8988T (cell line): ENCODE measurements at places on chromosomes 13 and 19.
A peak's percentile ranks its signal among the peaks of the same experiment; 100 is the strongest.

GRCh38 chr13:113832631-113833030, 31.2 kb downstream of the GAS6 start:
- DNase-seq, result no peak

DNA sequence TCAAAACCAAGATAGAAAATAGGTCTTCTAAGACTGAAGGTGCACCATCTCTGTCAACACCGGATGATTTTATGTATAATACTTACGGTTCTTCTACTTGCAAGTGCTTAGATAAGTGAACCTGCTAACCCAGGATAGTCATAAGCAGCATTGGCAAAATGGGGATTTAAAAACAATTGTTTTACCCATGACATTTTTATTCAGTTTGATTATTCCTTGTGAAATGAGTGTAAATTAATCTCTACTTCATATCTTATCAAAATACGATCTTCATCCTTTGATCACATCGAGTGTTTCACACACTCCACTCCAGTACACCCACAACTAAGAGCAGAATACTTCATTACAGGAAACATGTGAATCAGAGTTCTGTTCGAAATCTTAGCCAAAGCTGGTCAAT, 23.0 kb upstream of the MTRF1 start:
- no peak for DNase-seq

DNA sequence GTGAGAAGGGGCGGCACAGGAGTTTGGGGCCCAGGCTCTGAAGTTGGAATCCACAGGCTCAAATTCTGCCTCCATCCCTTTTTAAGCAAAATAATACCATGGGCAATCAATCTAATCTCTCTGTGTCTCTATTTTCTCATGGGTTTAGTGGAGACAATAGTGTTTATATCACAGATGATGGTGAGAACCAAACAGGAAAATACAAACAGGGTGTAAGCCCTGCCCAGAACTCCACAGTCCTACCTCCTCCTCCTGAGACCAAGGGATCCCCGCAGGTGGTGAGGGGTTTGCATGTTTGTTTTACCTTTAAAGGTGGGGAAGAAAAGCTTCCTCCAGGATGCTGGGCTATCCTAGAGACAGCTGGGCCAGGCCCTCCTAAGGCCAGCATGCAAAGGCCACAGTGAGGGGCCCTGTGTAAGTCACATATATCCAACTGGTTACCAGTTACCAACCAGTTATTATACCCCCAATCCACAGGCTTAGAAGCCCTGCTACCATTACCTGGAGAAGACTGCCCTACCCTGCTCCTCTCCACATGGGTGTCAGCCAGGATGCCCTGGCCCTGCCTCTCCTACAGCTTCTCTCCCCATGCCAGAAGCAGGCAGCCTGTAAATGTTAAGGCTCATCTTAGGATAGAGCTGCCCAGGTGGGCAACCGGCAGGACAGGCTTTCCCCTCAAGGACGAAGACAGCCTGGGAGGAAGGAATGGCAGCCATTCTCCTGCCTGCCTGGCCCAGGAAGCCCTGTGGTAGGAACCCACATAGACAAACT, 658.4 kb downstream of the UQCRFS1 start:
- no peak for DNase-seq

DNA sequence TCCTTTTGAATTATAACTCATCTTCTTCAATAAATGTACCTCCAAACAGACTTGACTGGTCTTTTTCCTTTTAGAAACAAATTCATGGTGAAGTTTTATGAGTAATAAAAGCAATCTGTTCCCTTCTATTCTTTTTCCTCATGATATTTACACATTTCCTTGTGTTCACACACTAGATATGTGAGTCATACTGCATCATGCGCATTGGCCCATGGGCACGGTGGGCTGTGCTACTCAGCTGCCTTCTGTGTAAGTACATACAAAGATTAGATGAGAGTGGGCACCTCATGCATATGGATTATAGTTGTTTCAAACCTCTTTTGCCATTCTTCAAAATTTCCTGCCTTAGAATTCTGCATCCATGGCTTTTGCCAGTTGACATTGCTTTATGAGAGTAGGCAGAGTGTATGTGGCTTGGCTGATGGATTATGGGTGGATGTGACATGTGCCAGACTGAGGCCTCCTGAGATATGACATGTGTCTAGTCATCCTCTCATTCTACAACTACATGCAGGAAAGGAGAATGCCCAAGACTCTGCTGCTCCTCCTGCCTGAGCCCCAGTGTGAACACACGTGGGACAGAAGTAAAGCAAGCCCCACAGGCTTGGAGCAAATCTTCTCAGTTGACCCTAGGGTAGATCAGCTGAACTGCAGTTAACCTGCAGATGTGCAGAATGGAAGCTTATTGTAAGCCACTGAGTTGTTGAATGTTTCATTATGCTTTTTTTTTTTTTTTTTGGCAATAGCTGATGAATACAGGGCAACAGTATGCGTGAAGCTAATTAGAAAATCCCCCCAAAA, 109.9 kb downstream of the RBM26 start:
- no peak for DNase-seq

DNA sequence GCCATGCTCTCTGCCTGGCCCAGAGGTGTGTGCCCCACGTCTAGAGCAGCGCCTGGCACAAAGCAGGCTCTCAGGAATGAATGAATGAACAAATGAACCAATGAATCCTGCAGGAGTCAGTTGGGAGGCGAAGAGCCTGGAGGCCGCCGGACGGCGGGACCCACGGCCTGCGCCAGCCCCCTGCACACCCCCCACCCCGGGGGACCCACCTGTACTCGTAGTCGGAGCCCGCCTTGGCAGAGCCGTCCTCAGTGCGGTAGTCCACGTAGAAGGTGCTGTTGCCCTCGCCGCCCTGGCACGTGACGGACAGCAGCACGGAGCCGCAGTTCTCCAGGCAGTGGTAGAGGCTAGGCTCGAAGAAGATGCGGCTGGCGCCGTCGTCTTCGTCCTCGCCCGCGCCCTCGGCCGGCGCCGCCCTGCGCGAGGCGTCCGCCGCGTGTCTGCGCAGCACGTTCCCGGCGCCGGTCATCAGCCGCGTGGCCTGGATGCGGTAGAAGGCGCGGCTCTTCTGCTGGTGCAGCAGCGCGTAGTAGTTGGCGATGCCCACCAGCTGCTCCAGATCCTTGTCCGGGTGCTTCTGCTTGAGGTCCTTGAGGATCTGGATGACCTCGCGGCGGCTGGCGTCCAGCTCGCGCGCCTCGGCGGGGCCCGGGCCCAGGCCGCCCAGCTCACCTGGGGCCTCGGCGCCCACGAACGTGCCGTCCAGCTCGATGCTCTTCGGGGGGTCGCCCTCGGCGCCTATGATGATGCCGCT, 14.8 kb downstream of the SLC8A2 start:
- DNase-seq, result no peak

- DNase-seq, result peak; percentile 26
Measured at GRCh38 chr19:36604656-36605100, 435 bp upstream of the ZNF382 start.

DNA sequence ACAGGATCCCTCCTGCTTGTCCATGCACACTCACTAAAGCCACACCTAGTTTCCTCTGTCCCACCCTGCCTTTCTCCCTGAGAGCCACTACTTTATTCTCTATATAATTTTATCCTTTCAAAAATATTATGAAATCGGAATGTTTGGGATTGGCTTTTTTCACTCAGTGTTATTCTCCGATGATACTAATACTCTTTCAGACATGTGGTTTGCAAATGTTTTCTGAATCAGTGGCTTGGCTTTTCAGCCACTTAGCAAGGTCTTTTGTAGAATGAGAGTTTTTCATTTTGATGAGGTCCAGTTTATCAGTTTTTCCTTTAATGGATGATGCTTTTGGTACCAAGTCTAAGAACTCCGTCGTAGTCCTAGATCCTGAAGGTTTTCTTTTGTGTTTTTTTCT, 11.6 kb downstream of the SPATA13 start:
- DNase-seq, result no peak

DNA sequence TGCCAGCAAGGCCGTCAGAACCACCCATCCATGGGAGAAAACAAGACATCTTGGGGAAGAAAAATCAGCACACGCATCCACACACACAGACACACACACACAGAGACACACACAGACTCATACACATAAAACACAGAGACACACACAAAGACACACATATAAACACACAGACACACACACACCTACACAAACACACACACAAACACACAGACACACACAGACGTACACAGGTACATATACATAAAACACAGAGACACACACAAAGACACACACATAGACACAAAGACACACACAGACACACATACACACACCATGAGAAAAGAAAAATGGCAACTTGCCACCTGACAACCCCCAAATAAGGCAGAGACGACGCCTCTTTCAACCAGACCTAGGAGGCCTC, 40.6 kb downstream of the ZIC5 start:
- no peak for DNase-seq

DNA sequence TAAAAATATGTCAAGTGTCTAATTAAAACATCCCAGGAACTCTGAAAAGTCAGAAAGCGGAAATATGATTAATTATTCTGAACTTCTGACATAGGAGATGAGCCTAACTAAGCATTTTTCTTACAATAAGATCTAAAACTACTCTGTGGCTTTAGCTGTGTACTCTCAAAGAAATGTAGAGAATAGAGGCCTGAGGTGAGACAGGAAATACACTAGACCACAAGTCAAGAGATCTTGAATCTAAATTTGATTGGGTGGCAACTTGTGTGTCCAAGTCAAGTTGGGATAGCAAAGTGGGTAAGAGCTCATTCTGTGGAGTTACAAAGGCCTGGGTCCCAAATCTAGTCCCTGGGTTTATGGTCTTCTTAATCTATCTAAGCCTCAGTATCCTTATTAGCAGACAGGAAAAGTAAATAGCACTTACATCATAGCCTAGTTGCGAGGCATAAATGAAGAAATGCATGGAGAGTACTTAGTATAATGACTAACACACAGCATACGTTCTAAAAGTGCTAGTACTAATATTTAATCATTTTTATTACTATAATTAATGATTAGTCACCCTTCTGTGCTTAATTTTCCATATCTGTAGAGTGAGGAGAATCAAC, 9.4 kb upstream of the LRRC63 start:
- DNase-seq, result no peak

DNA sequence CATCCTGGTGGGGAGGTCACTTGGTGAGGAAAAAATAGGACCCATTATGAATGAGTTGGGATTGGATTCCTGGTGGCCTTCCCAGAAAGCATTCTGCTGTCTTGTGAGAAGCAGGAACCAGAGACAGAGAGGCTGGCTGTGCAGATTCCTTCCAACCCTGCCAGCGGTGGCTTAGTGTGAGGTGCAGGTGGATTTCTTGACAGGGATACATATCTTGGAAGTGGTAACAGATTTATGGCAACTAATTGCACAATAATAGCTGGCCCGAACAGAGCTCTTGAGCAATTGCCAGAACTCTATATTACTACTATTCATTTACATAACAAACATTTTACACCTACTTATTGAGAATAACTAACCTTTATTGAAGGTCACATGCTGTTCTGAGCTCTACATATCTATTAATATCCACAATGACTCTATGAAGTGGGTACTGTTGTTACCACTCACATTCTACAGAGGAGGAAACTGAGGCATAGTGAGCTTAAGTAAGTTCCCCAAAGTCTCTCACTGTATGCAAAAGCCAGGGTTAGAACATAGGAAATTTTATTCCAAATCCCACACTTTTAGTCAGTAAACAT, 173.9 kb upstream of the SERP2 start:
- no peak for DNase-seq

DNA sequence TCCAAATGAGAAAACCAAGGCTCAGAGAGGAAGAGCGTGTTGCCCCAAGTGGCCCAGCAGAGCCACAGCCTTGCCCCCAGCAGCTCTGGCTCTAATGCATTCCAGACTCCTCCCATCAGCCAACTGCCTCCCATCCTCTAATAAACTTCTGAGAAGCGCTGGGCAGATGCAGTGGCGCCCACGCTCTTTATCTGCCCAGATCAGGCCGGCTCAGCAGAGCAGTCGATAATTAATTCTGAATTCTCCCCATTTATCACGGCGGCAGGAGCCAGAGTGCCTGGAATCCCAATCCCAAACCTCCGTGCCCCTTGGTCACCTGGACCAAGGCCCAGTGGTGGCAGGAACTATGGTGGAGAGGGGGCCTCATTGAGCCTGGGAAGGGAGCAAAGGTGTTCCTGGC, 13.9 kb downstream of the TINCR start:
- DNase-seq, result no peak

DNA sequence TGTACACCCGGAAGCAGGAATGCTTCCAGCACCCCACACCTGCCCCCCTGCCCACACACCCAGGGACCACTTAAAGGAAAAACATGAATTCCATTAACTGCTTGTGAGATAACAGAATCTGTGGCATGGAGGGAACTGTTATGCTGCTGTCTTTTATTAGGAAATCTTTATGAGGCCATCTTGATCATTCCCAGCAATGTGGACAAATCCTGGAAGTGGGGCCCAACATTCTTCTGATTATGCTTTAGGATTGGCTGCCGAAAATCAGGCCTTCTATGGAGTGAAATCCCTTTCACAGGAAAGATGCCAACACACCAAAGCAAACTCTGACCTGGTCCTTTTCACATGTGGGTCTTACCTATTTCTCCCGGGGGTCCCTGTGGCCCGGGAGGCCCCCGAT, 114.5 kb downstream of the COL4A1 start:
- no peak for DNase-seq

- DNase-seq, result no peak
Measured at GRCh38 chr13:26759249-26759906, 1.2 kb downstream of the GPR12 start.

DNA sequence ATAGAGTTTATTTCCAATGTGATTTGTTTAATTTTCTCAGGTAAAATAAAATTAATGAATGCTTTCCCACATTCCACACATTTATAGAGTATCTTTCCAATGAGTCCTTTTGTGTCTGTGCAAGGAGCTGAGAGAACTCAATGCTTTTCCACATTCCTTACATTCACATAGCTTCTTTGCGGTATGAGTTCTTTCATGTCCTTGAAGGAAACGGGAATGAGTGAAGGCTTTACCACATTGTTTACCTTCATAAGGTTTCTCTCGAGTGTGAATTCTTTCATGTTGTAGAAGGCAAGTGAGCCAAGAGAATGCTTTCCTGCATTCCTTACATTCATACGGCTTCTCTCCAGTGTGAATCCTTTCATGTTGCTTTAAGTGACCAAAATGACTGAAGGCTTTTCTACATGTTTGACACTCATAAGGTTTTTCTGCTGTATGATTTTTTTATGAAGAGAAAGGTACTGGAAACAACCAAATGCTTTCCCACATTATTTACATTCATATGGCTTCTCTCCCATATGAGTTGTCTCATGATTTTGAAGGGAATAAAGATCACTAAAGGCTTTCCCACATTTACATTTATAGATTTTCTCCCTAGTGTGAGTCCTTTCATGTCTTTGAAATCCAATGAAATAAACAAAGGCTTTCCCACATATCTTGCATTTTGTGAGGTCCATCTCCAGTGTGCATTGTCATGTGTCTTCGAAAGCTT, 14.4 kb upstream of the ZNF442 start:
- DNase-seq, result no peak
